NCI-H1048 (cell line): ENCODE measurements at places on chromosomes 3 and 15.
A peak's percentile ranks its signal among the peaks of the same experiment; 100 is the strongest.

GRCh38 chr15:66834881-66835878 is 133.1 kb downstream of the SMAD6 start:
- DNase-seq = no peak

- no peak for DNase-seq
These were observed 14.9 kb downstream of the PKM start for GRCh38 chr15:72216079-72216478.

DNA sequence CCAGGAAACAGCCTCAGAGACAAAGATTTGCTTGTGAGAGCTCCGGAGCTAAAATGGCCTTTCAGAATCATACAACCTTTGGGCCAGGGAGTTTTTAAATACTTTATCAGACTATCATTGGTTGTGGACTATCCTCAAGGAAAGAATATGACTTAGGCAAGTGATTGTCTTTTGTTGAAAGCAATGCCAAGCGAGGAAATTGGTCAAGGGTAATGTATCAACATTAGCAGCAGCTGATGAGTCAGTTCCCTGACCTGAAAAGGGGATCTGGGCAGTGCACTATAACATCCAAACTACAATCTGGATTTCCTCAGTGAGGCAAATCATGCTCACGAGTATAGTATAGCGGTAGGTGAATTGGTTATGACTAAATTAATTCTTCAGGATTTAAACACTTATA is 303.6 kb downstream of the LSAMP start:
- DNase-seq = no peak

DNA sequence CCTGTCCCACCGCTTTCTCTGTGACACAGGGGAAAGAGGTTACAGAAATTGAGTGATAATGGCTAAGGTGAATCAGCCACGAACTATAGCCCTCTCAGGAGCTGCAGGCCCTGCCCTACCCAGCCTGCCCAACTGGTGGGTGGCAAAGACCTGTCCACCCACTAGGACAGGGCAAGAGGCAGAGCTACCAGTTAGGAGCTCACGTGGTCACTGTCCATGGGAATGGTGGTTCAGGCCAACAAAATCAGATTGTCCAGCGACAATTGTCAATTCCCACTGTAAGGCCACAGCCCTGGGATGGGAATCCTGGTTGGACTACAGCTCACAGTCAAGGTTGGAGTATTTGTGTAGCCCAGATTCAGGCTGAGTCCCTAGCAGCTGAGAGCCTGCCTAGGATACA is 75.0 kb downstream of the PPCDC start:
- DNase-seq = no peak

GRCh38 chr3:147945968-147946519 is 536.9 kb downstream of the ZIC1 start:
- no peak for DNase-seq

DNA sequence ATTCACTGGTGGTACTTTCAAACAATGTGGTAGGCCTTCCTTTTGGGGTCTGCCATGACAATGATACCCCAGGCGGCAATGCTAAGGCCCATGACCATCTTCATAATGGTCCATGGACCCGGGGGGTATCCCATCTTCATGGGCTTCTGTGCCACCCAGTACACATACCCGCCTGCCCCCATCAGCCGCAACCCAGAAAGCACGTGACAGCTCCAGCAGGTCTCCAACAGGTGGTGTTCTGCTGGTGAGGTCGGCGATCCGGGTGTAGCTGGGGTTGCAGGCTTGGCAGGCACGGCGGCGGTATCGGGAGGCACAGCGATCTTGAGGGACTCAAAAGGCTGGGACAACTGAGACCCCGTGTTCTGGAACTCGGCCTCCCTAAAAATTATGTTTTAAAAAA is 214.5 kb downstream of the SNRPN start:
- DNase-seq = no peak

GRCh38 chr3:66317750-66318376 is 97.1 kb downstream of the SLC25A26 start:
- no peak for DNase-seq

DNA sequence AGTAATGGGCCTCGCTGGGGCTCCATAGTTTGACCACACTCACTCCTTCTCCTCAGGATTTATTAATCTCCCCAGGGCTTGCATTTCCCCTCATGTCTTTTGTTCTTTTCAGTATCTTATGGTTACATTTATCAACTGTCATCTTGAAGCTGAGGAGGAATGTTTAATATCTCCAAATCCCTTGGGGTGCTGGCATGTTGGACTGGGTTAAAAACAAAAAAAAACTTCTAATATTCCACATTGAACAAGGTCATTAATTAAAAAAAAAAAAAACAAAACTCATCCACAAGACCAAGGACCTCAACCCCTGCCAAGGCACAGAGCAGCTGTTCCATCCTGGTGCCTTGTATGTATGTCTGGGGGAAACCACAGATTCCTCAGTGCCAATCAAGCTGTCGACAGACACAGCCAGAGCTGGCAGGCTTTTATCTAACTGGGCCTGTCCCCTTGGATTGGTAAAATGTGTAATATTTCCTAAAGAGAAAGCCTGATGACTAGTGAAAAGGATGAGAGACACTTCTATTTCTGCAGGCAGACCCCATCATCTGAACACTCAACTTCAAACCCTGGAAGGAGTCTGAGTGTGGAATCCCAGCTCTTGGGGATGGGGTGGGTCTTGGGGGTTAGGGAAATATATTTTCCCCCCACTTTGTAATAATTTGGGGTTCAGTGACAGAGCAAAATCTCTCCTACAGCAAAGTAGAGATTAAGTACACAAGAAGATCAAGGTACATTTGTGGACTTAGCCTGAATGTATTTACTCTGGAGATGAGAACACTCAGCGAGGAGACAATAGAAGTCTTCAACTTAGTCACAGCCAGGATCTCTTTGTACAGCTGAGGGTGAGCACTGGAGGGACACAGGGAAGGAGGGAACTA is 69.1 kb downstream of the TTC23 start:
- DNase-seq = no peak

GRCh38 chr3:5205165-5205941 is 17.8 kb downstream of the EDEM1 start:
- no peak for DNase-seq

DNA sequence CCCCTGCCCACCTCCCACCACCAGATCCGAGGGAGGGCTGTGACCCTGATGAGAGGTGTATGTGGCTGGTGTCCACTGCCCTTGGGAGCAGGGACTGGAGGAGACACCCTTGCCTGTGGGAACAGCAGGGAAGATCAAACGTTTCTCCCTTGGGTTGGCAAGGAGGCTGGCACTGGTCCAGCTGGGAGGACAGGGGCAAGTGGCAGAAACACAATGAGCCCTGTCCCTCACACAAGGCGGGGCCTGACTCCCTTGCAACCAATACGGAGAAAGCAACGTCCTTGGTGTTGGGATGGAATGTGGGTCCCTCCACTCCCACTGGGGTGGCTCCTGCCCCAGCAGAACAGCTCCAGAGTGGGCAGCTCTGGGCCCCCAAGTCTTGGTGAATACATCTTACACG is 5.2 kb downstream of the HYAL2 start:
- no peak for DNase-seq

DNA sequence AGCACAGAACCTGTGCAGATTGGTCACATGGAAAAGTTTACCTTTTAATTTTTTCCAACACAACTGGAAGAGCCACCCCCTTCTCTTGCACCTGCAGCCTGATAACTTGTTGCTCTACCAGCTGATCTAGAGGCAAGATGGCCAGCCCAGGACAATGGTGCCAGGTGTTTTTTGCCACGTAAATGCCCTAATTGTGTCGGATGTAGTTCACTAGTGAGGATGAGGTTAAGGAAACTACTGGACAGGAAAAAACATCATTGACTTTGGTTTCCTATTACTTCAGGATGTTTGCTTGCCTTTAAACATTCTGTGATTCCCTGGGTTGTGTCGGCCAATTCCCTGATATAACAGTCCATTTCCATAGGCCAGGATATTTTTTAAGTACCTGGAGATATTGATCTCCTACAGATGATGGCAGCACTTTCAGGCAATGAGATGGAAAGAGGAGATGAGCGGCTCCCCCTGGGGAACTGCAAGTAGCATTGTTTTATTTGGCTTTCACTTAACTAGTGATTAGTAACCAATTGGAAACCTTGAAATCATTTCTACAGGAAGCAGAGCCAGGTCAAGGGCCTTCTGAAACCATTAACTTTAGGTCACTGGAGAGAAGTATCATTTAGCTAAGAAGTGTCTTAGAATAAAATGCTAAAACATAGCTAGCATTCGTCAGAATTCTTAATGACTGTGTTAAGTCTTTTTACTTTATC is 72.5 kb downstream of the OSBPL10 start:
- no peak for DNase-seq

GRCh38 chr3:37814547-37814946 is 47.1 kb upstream of the CTDSPL start:
- DNase-seq = no peak

DNA sequence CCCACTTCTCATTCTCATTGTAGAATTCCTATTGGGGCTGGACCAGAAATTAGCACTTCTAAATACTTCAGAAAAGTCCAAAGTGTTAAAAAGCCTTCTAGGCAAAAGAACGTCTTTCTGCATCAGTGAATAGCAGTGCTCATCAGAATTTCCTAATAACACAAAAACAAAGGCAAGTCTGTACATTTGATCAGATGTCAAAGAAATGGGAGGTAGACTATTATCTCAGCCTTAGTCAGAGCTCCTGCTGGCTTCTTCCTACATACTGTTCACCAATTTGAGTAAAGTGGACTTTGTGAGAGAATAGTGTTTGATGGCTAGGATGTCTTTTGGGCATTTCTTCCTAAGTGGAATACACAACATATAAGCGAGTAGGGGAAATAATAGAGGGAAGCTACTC is 48.7 kb downstream of the FOXB1 start:
- DNase-seq = no peak

- DNase-seq = peak; percentile 97
These were observed at the start of gene VPS18 for GRCh38 chr15:40893733-40894680. Gene VPS18, plus strand, starts transcription at chr15:40894450. Its CDS starts 319 bp downstream, at chr15:40894769.

GRCh38 chr3:67609709-67610108 is 44.7 kb downstream of the SUCLG2 start:
- no peak for DNase-seq

- DNase-seq = no peak
These were observed 35.9 kb upstream of the DUSP7 start for GRCh38 chr3:52092271-52092660.

DNA sequence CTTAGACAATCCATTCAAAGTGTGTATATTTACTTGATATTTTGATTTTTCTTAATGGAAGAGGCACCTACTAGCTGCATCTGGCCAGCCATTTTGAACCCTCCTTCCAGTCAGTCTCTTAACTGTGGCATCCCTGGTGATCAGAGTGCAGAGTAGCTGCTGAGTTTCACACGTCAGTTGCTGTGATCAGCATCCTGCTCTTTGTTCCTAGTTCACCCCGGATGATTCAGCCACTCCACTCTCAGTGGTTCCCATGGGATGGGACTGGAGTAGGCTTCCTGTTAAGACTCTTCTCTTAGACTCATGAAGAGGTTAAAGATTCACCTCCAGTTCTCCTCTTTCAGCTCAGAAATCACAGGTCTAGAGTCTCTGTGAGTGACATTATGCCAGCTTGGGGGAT is 75.8 kb downstream of the STXBP5L start:
- DNase-seq = no peak

GRCh38 chr3:124640635-124641306 is 89.5 kb upstream of the UMPS start:
- DNase-seq = no peak

DNA sequence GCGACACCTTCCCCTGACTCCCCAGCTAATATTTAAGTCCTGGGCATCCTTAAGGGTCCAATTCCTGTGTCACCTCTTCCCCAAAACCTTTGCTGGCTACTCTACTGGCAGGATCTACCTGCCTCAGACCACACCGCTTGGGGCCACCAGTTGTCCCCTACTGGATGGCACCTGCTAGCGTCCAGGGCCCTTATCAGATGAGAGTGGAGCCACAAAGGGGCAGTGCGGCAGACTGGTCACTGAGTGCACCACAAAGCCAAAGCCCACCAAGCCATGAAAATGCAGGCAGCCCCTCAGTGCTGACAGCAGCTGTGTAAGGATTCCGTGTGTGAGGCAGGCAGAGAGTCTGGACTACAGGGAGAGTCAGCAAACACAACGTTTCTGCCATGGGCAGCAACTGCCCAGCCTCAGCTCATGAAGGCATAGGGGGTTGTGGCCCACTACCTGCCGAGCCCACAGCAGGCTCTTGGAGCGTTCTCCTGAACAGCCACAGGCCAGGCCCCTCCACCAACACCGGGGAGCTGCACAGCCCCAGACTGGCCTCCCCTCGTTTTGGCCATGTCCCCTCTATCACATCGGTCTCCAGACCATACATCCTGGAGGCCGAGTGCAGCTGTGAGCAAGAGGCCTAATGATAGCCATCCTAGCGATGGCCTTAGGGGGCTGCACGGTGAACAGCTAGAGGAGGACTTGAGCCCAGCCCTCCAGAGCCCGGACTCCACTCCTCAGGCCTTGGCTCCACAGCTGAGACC is 32.3 kb downstream of the ALDH1L1 start:
- DNase-seq = no peak

- no peak for DNase-seq
These were observed 27.6 kb downstream of the CHST14 start for GRCh38 chr15:40498418-40498817.

GRCh38 chr3:132256989-132257388 is 60.2 kb upstream of the ACP3 start:
- DNase-seq = no peak

GRCh38 chr15:100113351-100114080 is 228.3 kb downstream of the ADAMTS17 start:
- DNase-seq = no peak

- DNase-seq = no peak
These were observed 6.4 kb downstream of the CEP97 start for GRCh38 chr3:101730839-101731238.

GRCh38 chr15:88834211-88834812 is 31.1 kb downstream of the ACAN start:
- DNase-seq = no peak

DNA sequence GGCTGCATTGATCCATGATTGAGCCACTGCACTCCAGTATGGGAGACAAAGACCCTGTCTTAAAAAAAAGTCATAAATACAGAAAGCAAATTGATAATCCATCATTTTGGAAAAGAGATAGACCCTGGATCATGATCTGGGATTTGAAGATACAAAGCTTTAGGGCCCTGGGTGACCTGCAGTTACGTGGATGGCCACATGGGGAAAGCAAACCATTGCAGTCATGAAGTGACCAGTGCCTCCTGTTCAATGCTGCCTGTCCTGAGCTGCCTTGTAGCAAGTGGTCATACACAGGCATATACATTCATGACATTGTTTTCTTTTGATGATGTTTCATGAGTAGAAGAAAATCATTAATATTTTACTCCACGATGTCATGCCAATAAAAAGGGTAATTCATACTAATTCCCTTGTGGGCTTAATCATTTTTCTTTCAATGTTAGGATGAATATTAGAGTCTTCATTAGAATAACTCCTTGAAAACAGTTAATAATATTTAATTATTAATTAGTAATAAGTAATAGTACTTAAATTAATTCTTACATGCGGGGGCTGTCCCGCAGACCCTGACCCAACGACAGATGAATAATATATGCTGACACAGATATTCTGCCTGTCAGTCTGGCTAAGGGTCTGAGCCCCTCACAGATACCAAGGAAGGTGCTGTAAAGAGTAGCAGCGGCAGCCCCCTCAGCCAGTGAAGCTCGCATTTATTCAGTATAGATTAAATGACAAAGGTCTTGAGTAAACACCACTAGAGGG is 109.0 kb upstream of the UNC13C start:
- DNase-seq = no peak
